ENCODE measurements at places on chromosomes 2 and 18.

DNA sequence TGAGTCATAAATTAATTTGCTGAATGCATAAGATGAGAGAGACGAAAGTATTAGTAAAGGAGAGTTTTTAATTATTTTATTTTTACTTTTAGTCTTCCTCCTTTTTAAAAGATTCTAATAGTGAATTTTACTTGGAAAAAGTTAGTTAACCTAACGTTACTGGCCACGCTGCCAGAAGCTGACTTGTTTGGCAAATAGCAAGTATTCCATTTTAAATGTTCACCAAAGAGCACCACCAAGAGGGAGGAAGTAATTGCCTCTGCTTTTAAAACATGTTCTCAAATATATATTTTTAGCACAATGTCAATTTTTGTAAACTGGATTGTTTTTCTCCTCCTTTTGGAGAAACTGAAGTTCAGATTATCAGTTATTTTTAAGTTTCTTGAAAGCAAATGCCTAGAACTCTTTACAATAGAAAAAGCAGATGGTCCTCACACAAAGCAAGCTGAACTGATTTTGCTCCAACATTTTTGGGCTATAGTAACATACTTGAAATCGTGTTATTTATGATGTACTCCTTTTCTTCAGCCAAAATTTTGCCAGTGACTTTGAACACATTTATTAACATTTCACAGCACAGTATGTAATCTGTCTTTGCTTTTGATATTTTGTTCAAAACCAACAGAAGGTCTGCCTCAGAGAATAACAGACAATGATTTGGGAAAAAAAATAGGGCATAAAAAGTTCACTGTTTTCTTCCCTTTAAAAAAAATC is 1311.0 kb upstream of the FAM98A start:
- no peak for DNase-seq

DNA sequence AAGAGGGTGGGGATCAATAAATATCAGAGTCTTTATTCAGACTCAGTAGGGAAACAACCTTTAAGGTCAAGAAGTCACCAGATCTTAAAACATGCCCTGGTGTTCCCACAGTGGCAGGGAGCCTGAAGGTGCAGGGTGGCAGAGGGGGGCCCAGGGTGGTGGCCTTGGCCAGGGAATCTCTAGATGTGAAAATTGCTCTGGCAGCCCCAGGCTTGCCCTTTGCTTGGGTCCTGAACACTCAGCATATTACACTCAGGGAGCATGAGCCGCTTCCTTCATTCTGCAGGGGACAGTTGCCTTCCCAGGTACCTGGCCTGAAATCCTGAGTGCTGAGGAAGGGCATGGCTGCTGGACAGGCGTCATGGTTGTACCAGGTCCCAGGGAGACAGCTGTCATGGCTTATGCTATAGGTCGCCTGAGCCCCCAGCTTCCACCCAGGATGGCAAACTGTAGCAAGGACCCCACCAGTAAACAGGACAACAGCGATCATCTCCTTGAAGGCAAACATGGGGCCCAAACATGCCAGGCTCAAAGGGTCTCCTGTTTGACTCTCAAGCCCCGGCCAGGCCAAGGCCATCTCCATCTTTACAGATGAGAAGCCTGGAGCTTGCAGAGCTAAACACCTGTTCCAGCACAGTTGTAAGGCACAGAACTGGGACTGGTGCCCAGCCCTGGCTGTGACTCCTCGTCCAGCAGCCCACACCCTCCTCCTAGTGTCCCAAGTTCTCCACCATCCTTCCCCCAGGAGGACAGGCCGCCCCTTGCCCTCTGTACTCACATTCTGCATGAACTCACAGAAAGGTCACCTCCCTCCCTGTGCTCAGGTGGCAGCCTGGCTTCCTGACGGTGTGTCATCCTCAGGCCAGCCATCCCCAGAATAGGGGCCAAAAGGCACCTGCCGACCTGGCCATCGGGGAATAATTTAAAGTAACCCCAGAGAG is 14.6 kb downstream of the ABCG8 start:
- DNase-seq: no peak

GRCh38 chr18:32300914-32301313 is 111.1 kb downstream of the MEP1B start:
- DNase-seq: no peak

DNA sequence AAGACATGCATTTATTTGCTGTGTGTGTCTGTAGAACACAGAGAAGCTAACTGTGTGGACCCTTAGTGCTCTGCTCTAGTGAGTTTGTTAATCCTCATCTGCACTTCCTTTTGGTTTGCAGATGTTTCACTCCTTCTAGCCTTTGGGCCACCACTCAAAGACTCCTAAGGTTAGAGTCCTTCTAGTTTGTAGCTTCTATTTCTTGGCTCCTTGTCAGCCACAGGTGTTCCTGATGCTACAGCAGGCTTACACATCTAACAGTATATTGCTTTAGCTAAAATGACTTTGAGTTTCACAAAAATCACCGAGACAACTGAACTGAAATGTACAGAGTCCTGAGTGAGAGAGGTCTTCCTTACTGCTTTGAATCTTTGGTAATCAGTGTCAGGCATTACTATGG is 551.4 kb downstream of the NRXN1 start:
- no peak for DNase-seq

GRCh38 chr2:168253379-168253778 is 6.0 kb upstream of the STK39 start:
- DNase-seq: no peak
